ENCODE measurements at places on chromosomes 4 and X. TPM values are rescaled to one million over a fixed set of nuclear protein-coding genes. Genes with fewer than 3 reads are reported as not detected.

The SPARCL1 gene
- total RNA-seq = not detected

The FAM9A gene
- not detected for total RNA-seq

The COL4A5 gene
- 16.0 TPM for total RNA-seq

The ATP2B3 gene
- 0.08 TPM for total RNA-seq

The NPY1R gene
- total RNA-seq = 0.14 TPM

The FATE1 gene
- total RNA-seq = not detected
